ENCODE measurements at places on chromosomes 12 and 14. TPM values are rescaled to one million over a fixed set of nuclear protein-coding genes. Genes with fewer than 3 reads are reported as not detected.

LBHD2 gene
- total RNA-seq = not detected

MED13L gene
- 38.5 TPM for total RNA-seq

KLRC4 gene
- total RNA-seq = not detected

SLC8B1 gene
- 19.4 TPM for total RNA-seq

KERA gene
- not detected for total RNA-seq

TMEM30B gene
- 1.3 TPM for total RNA-seq

TMED10 gene
- 253 TPM for total RNA-seq

PCED1B gene
- 82.3 TPM for total RNA-seq

GPRC5D gene
- total RNA-seq = not detected

TUBA1A gene
- 75.7 TPM for total RNA-seq

PTPRR gene
- total RNA-seq = not detected

EML5 gene
- 8.1 TPM for total RNA-seq

- no peak overlapping the region for H3K27ac ChIP-seq
- H3K4me1 ChIP-seq = no peaks in the 10 kb centered on the region
- H3K36me3 ChIP-seq = peaks cover 3% of the 10 kb centered on the region
- peak; percentile 1 for DNase-seq
- no peak overlapping the region for H3K4me3 ChIP-seq
- no peaks in the 10 kb centered on the region for H3K27me3 ChIP-seq
These were observed 381.5 kb downstream of the ALG10 start for GRCh38 chr12:34403706-34404376.

DNA sequence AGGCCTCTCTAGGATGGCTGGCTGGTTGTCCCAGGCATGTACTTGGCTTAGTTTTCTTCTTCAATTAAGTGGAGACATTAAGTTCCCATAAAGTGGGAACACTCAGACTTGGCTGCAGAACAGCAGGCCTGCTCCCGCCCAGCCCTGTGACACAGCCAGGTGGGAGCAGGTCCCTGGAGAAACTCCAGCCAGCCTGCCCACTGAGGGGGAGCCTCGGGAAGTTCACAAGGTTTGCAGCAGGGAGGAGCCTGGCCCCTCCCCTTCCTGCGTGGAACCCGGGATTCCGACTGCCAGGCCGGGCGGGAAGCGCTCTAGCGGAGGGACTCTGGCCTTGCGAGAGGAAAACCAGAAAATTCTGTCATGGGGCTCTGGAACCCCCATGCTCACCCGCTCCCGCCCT lies 98.3 kb upstream of the EVL start:
- peaks cover 33% of the 10 kb centered on the region for H3K27me3 ChIP-seq
- H3K36me3 ChIP-seq = no peaks in the 10 kb centered on the region
- DNase-seq = no peak
- H3K4me3 ChIP-seq = no peak overlapping the region

GRCh38 chr14:90753456-90754005 lies 62.7 kb downstream of the TTC7B start:
- no peak overlapping the region for H3K27ac ChIP-seq
- no peaks in the 10 kb centered on the region for H3K27me3 ChIP-seq
- DNase-seq = no peak
- no peak overlapping the region for H3K4me3 ChIP-seq

DNA sequence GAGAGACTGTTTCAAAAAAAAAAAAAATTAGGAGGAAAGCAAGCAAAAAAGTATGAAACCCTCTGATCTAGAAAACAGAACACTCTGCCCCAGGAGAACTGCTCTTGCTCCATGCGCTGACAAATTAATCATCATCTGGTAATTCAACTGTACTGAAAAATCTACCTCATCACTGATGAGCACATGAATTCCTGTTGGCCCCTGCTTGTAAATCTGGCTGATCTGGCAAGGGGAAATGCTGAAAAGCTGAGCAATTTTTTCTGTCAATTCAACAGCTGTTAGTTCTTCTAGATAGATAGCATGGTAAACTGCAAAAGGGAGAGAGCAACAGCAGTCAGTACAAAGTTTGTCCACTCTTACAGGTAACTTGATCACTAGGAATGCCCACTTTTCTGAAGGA lies 15.2 kb upstream of the CSRNP2 start:
- no peak overlapping the region for H3K4me3 ChIP-seq
- peaks cover 48% of the 10 kb centered on the region for H3K36me3 ChIP-seq
- no peaks in the 10 kb centered on the region for H3K4me1 ChIP-seq

DNA sequence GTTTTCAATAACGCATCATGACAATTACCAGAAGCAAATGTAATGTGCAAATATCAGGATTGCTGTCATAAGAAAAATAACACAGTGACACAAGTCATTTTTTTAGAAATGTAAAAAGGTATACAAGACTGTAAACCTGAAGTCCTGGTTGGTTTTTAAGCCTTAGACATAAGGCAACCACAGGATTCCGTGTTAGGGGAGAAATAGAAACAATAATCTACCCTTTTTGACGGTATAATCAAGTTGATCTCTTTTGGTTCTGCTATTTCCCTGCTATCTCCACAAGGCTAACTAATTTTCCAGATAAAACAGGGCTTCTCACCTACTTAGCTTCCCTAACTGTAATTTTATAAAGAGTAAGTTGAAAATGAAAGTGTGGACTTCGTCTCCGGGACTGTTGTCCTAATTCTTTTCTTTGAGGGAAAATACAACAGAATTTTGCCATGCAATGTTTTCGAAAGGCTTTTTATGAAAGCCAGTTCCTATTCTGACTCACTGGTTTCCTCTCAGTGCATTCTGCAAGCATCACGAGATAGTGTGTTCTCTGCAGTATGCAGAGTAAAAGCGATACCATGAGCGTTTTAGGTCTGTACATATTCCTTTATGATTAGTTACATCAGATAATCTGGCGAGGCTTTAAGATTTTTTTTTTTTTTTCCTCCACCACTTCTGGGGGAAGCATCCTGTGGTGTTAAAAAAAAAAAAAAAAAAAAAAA lies 10.6 kb downstream of the MYO1H start:
- H3K27me3 ChIP-seq = peaks cover 23% of the 10 kb centered on the region
- peaks cover 9% of the 10 kb centered on the region for H3K4me1 ChIP-seq
- DNase-seq = peak; percentile 12
- H3K4me3 ChIP-seq = peak overlapping the region; percentile 38

DNA sequence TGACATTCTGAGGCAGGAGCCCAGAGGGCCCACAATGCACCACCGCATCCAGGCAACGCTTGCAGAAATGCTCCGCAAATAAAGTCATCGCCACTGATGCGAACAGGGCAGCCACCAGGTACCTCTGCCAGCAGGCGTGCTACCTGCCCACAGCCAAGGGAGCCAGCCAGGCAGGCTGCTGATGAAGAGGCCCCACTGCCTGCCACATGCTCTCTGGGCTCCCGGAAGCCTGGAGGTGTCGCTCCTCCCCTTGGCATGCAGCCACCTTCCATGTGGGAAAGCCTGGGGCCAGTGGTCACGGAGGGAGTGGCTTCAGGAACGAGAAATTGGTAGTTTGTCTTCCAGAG lies 14.7 kb downstream of the GPR132 start:
- H3K27me3 ChIP-seq = no peaks in the 10 kb centered on the region
- no peak overlapping the region for H3K4me3 ChIP-seq
- no peak for DNase-seq
- peaks cover 31% of the 10 kb centered on the region for H3K36me3 ChIP-seq

- H3K36me3 ChIP-seq = peaks cover 7% of the 10 kb centered on the region
- no peak overlapping the region for H3K4me3 ChIP-seq
- H3K27me3 ChIP-seq = no peaks in the 10 kb centered on the region
- DNase-seq = no peak
- H3K4me1 ChIP-seq = no peaks in the 10 kb centered on the region
These were observed 98.7 kb upstream of the ATF1 start for GRCh38 chr12:50665170-50665569.

DNA sequence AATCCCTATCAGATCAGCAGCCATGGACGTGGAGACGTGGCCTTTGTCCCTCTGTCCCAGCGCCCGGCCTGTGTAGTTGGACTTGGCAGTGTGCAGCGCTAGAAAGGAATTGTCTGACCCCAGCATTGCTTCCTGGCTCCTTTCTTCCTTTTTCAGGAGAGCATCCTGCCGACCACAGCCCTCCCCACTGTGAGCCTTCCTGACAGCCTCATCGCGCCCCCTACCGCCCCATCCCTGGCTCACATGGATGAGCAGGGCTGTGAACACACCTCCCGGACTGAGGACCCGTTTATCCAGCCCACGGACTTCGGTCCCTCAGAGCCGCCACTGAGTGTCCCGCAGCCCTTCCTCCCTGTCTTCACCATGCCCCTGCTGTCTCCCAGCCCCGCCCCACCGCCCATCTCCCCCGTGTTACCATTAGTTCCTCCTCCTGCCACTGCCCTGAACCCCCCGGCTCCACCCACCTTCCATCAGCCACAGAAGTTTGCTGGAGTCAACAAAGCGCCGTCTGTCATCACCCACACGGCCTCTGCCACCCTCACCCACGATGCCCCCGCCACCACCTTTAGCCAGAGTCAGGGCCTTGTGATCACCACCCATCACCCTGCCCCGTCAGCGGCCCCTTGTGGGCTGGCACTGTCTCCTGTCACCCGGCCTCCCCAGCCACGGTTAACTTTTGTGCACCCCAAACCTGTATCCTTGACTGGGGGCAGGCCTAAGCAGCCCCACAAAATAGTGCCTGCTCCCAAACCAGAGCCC lies 40.6 kb downstream of the IL31 start:
- no peak overlapping the region for H3K4me3 ChIP-seq
- peaks cover 13% of the 10 kb centered on the region for H3K36me3 ChIP-seq
- no peaks in the 10 kb centered on the region for H3K4me1 ChIP-seq
- no peak overlapping the region for H3K27ac ChIP-seq
- no peaks in the 10 kb centered on the region for H3K27me3 ChIP-seq

DNA sequence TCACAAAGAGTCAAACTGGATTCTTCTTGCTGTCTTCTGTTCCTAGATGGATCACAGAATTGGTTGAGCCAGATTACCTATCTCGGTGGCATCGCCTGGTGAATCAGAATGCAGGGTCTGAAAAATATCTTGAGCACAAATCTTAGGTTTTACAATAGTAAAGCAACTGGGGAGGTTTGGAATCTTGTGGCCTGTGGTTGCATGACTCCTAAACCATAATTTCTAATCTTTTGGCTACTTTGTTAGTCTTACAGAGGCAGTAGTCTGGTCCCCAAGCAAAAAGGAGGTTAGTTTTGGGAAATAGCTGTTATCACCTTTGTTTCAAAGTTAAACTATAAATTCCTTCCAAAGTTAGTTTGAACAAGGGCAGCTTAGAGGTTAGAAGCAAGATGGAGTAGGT lies 1488.5 kb upstream of the FLRT2 start:
- no peak overlapping the region for H3K4me3 ChIP-seq
- no peaks in the 10 kb centered on the region for H3K36me3 ChIP-seq
- peaks cover 6% of the 10 kb centered on the region for H3K4me1 ChIP-seq
- H3K27me3 ChIP-seq = no peaks in the 10 kb centered on the region
- no peak overlapping the region for H3K27ac ChIP-seq

DNA sequence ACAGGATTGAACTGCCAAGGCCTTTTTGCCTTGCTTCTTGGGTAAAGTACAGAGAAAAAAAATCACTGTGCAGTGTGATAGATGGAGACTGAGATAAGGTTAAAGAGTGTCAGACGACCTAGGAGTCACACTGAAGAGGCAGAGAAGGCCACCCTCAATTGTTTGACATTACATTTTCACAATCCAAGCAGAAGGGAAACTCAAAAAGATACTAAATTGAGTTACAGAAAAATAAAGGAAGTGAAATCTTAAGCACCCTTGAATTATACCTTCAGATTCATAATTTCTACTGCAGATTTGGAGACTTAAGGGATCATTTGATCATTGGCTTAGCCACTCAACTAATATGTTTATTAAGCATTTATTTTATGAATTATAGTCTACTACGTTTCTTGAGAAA lies 97.1 kb downstream of the MYF5 start:
- H3K36me3 ChIP-seq = no peaks in the 10 kb centered on the region
- H3K4me3 ChIP-seq = no peak overlapping the region
- DNase-seq = no peak
- no peaks in the 10 kb centered on the region for H3K4me1 ChIP-seq
- no peaks in the 10 kb centered on the region for H3K27me3 ChIP-seq

- no peak overlapping the region for H3K27ac ChIP-seq
- H3K4me3 ChIP-seq = no peak overlapping the region
- peaks cover 6% of the 10 kb centered on the region for H3K4me1 ChIP-seq
- no peak for DNase-seq
- no peaks in the 10 kb centered on the region for H3K36me3 ChIP-seq
These were observed 4.9 kb upstream of the HOXC12 start for GRCh38 chr12:53949631-53950436.

DNA sequence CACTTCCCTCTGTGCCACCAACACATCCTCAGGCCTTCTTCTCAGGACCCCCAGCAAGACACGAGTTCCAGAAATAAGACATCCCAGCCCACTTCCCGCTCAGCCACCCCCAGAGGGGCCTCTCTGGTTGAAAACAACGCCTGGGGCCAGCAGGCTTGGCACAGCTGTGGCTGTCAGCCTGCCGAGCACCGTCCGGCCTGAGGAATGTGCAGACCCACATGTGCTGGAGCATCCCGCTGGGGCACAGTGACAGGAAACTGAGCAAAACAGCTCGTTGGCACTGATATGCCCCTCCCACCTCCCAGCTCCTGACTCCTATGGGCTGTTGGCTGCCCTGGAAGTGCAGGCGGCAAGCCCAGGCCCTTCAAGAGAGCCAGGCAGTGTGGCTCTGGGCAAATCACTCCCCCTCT lies 1.4 kb downstream of the SYNE3 start:
- H3K4me1 ChIP-seq = peaks cover 66% of the 10 kb centered on the region
- peak overlapping the region; percentile 64 for H3K27ac ChIP-seq
- no peaks in the 10 kb centered on the region for H3K27me3 ChIP-seq
- peak; percentile 38 for DNase-seq

GRCh38 chr12:77152623-77153193 lies 87.3 kb upstream of the E2F7 start:
- no peaks in the 10 kb centered on the region for H3K4me1 ChIP-seq
- DNase-seq = no peak
- no peak overlapping the region for H3K4me3 ChIP-seq
- no peaks in the 10 kb centered on the region for H3K36me3 ChIP-seq
- H3K27ac ChIP-seq = no peak overlapping the region

- H3K4me3 ChIP-seq = no peak overlapping the region
- H3K36me3 ChIP-seq = peaks cover 1% of the 10 kb centered on the region
- no peak overlapping the region for H3K27ac ChIP-seq
- DNase-seq = no peak
- H3K27me3 ChIP-seq = peaks cover 23% of the 10 kb centered on the region
These were observed 66.0 kb upstream of the DIO3 start for GRCh38 chr14:101495284-101495683.

DNA sequence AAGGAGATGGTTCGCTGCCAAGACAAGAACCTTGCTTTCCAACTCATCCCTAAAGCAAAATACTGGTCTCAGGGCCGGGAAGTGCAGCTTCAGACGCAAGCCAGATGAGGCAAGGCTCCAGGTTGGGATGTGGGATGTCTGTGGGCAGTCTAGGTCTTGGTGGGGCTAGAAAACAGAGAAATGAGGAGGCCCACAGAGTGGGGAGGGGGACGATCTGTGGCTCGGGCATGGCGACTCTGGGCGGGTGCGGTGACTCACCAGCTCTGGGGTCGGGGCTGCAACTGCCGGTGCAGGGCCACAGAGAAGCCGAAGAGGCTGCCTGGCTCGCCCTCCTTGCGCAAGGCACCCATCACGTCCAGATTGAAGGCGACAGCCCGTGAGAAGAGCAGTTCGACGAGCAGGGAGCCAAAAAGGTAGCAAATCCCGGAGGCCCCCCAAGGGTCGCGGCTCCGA lies 459 bp downstream of the ITGA7 start:
- peak overlapping the region; percentile 70 for H3K4me3 ChIP-seq
- H3K4me1 ChIP-seq = peaks cover 18% of the 10 kb centered on the region
- peaks cover 20% of the 10 kb centered on the region for H3K27me3 ChIP-seq
